ENCODE measurements at places on chromosomes 3 and 15.

GRCh38 chr3:117399311-117400078, 689.9 kb downstream of the TUSC7 start:
- no peak for DNase-seq

- no peak for DNase-seq
These were observed 534.2 kb downstream of the ZIC1 start for GRCh38 chr3:147943265-147943945.

DNA sequence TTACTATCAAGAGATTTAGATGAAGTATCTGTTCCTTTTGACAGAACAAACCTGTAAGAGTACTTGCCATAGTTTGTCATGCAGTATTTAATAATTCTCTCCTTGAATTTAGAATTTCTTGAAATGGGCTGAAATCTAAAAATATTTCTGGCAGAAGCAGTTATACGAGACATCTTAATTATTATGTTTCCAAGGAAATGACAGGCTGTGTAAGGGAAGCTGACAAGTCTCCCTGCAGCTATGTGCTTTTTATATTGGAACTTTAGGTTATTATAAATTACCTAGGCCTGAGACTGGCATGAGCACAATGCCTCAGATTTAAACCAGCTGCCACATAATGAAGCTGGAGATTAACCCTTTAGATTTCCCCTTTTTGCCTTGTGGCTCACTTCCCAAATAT, 365.0 kb upstream of the EPHA6 start:
- no peak for DNase-seq

GRCh38 chr3:42438193-42438592, 27.8 kb upstream of the LYZL4 start:
- DNase-seq, result no peak

DNA sequence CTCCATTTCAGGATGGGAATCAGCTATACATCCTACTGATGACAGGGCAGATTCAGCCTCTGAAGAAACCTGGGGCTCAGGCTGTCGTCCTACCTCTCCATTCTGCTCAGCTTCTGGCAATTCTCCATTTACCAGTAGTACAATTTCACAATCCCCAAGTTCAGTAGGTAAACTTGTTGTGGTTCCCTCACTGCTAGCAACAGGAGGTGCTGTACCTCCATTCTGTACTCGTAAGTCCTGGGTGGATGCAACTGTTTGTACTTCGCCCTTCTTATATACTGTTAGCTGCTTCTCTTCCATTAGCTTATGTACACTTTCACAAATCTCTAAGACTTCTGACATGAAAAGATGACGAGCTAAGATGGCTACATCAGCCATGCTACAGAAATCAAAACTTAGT, 11.6 kb downstream of the ZBTB11 start:
- DNase-seq, result no peak

- DNase-seq, result no peak
These were observed 382.3 kb upstream of the SEMA6D start for GRCh38 chr15:47334805-47335535.

GRCh38 chr3:14440531-14441239, 38.3 kb downstream of the SLC6A6 start:
- DNase-seq, result no peak

GRCh38 chr3:130743354-130743753, 3.3 kb downstream of the PIK3R4 start:
- no peak for DNase-seq

DNA sequence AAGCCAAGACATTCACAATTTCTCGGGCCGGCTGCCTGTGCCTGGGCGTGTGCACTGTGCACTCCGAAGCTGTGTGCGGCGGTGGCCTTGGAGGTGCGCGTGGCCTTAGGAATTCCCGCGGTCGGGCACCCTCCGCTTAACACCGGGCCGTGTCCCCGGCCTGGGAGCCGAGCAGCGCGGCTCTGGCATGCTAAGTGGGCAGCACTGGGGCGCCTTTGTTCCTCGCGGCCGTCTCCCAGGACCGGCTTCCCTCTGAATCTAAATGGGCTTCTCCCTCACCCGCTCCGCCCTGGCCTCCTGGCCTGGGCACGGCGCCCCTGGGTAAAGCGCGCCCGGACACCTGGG, 498 bp upstream of the ARNT2 start:
- no peak for DNase-seq

- DNase-seq, result no peak
These were observed 104.5 kb downstream of the RPLP1 start for GRCh38 chr15:69557020-69557706.

GRCh38 chr3:59502806-59503205, 453.0 kb upstream of the CFAP20DC start:
- DNase-seq, result no peak

DNA sequence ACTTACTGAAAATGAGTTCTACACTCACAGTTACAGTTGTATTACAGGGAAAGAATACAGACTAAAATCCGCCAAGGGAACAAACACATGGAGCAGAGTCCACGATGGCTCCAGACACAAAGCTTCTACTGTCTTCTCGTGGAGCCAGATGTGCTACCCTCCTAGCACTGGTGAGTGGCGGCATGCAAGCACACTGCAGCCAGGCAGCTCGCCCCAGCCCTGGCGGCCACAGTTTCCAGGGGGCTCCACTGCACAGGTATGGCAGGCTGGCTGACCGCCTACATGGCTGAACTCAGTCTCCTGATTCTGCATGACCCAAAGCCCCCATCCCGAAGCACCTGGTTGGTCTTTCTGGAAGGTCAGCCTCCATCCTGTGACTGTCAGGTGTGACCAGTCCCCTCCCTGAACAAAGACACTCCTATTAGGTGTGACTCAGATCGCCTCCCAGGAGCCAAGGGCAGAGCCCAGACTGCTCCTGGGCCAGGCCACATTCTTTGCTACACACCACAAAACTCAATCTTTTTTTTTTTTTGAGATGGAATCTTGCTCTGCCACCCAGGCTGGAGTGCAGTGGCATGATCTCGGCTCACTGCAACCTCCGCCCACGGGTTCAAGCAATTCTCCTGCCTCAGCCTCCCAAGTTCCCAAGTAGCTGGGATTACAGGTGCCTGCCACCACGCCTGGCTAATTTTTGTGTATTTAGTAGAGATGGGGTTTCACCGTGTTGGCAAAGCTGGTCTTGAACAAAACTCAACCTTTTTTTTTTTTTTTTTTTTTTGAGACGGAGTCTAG, 51.5 kb downstream of the CFAP92 start:
- no peak for DNase-seq

DNA sequence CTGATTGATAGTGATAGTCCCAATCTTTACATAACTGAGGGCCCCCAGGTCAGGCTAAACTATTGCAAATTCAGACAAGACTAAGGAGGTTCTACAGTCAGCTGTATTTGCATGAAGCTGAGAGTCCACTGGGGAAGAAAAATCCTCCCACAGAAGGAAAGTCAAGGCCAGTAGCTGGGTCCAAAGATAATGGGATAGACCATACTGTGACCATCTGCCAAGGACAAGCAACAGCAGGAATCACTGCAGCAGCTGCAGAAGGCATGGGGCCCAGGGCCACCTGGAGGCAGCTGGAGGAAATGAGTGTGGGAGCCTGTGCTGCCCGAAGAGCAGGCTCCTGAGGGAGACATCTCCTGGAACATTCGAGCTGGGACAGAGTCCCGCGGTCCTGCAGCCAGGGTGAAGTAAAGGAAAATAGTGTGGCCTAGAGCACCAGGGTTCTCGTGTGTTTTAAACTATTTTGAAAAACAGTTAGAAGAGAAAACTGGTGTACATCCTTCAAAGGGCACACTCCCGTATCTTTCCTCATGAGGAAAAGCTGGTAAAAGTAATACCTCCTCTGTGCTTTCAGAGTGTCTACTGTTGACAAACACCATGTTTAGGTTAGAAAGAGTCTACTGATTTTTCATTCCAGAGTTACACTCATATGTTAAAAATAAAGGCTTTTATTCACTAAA, 13.2 kb upstream of the TMEM212 start:
- no peak for DNase-seq

GRCh38 chr3:52313774-52314188, 2.3 kb upstream of the DNAH1 start:
- DNase-seq, result peak; percentile 79

GRCh38 chr3:136110481-136110880, 85.7 kb downstream of the MSL2 start:
- DNase-seq, result no peak

- no peak for DNase-seq
These were observed 1.6 kb upstream of the PROK2 start for GRCh38 chr3:71786551-71786950.

- DNase-seq, result no peak
These were observed 23.1 kb upstream of the CHD2 start for GRCh38 chr15:92877000-92877399.

GRCh38 chr15:70507772-70508371, 255.5 kb downstream of the UACA start:
- DNase-seq, result peak; percentile 38

DNA sequence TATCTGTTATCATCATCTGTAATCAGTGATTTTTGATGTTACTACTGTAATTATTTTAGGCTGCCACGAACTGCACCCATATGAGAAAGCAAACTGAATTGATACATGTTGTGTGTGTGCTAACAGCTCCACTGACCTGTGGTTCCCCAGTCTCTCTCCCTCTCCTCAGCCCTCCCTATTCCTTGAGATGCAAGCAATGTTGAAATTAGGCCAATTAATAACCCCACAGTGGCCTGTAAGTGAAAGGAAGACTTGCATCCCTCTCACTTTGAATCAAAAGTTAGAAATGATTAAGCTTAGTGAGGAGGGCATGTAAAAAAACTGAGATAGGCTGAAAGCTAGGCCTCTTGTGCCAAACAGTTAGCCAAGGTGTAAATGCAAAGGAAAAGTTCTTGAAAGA, 218.6 kb upstream of the LRRFIP2 start:
- no peak for DNase-seq

DNA sequence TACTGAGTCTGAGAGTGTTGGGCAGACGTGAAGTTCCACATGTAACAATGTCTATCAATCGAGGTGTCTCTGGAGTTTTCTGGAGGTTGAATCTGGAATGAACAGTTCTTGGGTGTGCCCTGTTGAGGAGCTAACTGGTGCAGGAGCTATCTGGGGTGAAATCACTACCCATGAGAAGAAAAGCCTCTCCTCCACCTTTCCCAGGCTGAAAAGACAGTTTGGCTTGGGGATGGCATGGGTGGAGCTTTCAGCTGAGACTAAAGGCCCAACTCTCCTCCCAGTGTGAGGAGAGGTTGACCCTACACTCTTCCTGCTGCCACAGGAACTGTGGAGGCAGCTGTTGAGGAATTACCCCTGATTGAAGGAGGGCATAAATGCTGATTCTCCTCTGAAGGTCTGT, 54.4 kb upstream of the LRRFIP2 start:
- DNase-seq, result no peak

GRCh38 chr15:83288381-83288801, 3.9 kb upstream of the BNC1 start:
- DNase-seq, result no peak

DNA sequence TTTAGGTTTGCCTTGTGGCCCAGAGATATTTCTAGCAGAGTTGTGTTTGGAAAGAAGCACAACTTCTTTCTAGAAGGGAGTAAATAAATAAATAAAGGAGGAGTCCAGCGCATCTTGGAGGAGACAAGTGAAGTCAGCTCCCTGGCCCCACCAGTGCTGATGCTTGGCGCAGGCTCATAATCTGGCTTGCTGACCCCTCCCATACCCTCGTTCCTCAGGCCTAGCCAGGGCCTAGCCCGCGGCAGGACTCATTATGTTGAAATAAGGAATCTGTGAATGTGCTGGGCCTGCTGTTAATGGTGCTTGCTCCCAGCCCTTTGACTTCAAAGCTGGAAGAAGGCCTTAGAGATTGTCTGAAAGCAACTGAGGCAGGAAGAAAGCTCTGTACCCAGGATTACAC, 3.1 kb downstream of the ZNF710 start:
- DNase-seq, result no peak

- no peak for DNase-seq
These were observed 292.8 kb downstream of the BCHE start for GRCh38 chr3:165544432-165544831.

- no peak for DNase-seq
These were observed 130.8 kb downstream of the SERPINI1 start for GRCh38 chr3:167866331-167866730.

- no peak for DNase-seq
These were observed 16.6 kb upstream of the KY start for GRCh38 chr3:134667406-134667805.

- DNase-seq, result no peak
These were observed 2.6 kb upstream of the TMCO5A start for GRCh38 chr15:37931868-37932267.

- no peak for DNase-seq
These were observed 267.3 kb upstream of the SLITRK3 start for GRCh38 chr3:165463531-165463930.

GRCh38 chr15:74482661-74483060, 21.7 kb upstream of the UBL7 start:
- no peak for DNase-seq

GRCh38 chr3:179324270-179324754, 1.5 kb downstream of the ZNF639 start:
- DNase-seq, result peak; percentile 28

- no peak for DNase-seq
These were observed 468.8 kb downstream of the CNTN4 start for GRCh38 chr3:2567451-2567850.

GRCh38 chr3:194738254-194739093, 52.8 kb downstream of the FAM43A start:
- no peak for DNase-seq

DNA sequence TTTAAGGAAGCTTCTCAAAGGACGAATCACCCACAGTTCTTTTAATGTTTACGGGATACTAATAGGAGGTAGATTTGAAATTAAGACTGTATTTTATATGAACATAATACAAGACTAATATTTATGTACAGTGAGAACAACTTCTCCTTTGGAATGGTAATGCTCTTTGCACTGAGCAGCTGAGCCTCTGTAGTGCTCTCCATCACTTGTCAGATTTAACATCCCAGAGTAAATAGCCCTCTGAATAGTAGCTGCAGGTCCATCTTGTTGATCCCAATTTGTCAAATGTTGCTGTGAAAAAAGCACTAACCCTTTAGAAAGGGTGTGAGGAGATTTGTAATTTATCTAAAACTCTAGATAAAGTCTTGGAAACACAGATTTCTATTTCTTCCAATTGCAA, 351.4 kb upstream of the KCNMB2 start:
- no peak for DNase-seq

GRCh38 chr3:52827866-52828376, 2.6 kb downstream of the ITIH4 start:
- no peak for DNase-seq

GRCh38 chr15:68442041-68442440, 10.1 kb upstream of the ITGA11 start:
- no peak for DNase-seq

DNA sequence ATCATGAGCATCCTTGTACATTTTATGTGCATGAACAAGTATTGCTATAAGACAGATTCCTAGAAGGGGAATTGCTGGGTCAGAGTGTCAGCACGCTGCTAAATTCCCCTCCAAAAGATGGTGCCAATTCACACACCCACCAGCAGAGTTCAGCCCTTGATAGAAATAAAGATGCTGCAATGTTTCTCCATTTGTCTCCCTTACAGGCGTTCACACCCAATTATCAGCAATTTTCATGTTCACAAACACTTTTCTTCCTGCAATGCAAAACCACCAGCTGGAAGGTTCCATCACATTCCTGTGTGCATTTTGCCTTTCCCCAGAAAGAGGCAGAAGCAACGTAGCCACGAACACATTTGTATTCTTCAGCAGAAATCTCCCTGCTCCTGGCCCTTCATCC, 3.3 kb upstream of the TAMM41 start:
- DNase-seq, result no peak
